ENCODE measurements at places on chromosomes 7 and 10. TPM values are rescaled to one million over a fixed set of nuclear protein-coding genes. Genes with fewer than 3 reads are reported as not detected.

Gene BMPR1A
- 39.9 TPM for total RNA-seq

Gene PILRA
- 2.0 TPM for total RNA-seq

DNA sequence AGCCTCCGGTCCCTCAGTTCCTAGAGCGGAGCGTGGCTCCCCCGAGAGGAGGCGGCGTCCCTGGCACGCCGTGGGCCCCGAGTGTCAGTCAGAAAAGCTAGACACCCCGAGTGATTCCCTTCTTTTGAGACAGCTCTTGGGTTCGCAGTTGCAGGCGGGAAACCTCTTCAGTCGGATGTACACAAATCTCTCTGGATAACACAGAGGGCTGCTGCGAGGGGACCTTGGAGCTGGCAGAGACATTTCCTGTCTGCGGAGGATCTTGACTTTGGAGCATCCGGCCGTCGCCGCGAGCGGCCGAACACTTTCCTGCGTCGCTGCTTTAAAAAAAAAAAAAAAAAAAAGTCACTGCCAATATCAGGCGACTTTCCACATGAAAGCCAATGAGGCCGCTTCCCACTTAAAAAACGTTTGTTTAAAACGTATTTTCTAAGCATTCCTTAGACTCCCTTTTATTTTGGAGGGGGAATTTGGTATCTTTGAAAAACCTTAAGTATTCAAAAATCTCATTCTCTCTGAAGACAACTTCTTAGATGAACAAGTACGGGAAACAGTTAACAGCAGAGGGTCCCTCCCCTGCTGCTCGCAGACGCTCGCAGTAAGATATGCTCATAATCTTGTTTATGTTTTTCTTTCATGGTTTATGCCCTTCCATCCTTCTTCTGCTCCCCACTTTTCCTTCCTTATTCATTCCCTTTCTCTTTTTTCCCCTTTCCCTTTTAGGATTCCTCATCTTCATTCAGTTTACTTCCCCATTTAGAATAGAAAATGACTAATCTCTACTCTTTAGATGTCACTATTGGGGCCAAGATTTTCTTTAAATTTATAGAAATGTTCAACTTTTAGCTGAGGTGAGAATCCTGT is 10.0 kb downstream of the HHEX start:
- peak; percentile 47 for ATAC-seq

- no peak for ATAC-seq
These were observed 8.4 kb downstream of the LRRC4 start for GRCh38 chr7:128022631-128023532.

- ATAC-seq: no peak
These were observed 71.9 kb upstream of the TOMM7 start for GRCh38 chr7:22894546-22894945.

Gene FXYD4
- total RNA-seq: 0.29 TPM

GRCh38 chr7:46752881-46753366 is 829.0 kb downstream of the TNS3 start:
- peak; percentile 21 for ATAC-seq

GRCh38 chr10:11074536-11075267 is 57.0 kb downstream of the CELF2 start:
- peak; percentile 53 for ATAC-seq

DNA sequence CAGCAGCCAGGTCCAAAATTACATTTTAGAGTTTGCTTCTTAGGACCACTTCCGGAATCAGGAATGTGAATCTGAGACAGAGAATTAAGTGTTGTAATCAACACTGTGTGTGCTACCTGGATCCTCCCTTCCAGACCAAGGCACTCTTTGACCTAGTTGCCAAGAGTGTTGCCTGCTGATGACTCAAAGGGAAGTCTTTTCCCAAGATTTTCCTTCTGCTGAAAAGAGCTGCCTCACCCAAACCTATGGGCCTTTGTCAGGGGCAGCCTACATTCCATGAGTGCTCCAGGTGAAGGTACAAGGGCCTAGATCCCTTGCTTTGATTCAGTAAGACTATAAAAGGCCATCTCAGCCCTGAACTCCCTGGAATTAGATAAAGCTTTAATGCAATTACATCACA is 712.5 kb upstream of the ANKRD30A start:
- ATAC-seq: no peak

DNA sequence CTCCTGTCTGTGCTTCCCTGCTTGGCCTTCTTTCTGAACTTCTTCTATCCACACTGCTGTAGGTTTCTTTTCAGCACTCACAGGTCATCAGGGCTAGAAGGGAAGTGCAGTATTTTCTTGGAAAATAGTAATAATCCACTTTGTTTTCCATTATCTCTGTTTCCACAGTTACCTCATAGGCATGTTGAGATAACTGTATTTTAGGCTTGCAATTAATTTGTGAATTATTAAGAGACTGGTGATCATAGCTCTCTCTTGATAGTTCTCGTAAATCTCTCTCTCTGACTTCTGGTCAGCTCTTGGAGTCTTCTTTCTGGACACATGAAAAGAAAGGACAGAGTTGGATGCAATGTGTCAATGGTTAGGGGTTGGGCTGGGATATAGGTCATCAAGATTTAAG is 243.6 kb upstream of the IGFBP3 start:
- ATAC-seq: no peak

- ATAC-seq: peak; percentile 93
These were observed 33.2 kb downstream of the WBP1L start for GRCh38 chr10:102776779-102777456.

Measured in motor neuron (in vitro differentiated cells).